ENCODE measurements at places on chromosomes 2 and 18.

DNA sequence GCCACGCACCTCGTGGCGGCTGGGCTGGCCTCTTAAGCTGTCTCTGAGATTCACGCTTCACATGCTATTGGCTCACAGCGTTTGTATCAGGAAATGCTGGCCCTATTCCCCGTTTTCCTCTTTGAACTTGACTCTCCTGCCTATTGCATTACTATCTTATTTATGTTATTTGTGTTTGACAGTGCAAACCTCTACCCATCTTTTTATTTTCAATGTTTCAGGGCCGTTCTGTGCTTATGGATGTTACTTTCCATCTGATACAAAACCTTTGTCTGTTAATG lies 149.9 kb upstream of the TWIST2 start:
- DNase-seq = no peak

DNA sequence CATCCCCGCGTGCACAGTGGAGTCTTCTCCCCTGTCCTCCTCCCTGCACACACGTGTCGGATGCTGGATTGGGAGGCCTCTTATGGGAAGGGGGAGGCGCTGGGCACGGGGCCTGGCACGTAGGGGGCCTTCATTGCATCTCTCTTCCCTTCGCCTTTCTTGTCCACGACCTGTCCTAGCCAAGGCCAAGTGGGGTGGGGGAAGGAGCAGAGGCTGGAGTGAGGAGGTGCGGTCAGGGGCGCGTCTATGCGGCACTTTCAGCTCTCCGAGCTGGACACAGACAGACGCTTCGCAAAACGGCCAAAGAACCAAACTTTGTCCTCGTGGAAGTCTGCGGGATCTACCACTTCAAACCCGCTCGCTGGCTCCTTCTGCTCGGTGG lies 13.4 kb downstream of the ALPG start:
- no peak for DNase-seq

DNA sequence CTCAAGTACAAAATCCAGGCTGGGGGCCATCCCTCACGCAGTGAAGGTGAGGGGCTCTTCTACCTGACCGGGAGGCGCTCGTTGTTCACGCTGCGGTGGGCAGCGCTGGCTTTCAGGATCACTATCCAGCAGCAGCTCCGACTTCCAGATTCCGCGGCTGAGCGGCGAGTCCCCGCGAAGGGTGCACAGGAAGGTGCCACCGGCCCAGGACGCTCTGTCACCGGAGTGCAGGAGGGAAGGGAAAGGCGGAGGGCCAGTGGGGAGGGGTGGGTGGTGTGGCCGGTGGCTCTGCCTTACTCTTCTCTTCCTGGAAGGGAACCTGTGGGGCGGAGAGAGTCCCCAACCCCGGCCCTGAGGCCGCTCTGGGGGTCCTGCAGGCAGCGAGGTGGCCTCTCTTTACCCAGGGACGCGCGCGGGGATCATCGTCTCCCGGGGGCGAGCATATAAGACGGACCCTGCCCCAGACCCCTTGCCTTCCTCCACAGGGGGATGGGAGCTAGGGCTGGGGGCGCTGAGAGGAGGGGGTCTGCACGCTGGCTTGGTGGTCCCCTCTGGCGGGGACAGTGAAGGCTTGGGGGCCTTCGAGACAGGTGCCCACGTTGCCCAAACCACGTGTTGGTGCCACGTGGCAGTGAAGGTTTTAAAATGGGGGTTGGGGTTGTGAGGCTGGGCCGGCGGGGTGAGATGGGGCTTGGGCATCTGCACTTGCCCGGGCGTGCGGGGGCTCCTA lies 26.9 kb upstream of the HS6ST1 start:
- no peak for DNase-seq

DNA sequence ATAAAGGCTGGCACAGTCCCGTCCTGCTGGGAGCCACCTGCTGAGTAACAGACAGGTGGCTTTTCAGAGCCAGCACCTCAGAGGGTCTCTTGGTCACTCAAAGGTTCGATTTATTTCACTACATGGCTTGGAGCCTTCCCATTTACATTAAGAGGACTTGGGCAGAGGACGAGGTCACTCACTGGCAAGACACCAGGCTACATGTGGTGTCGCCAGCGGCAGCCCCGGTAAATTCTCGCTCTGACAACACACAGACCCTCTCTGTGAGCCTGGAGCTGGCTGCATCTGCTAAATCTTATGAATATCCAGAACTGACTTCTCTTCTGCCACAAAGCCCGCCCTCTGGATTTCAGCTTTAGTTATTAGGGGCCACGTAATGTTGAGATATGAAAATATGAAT lies 254.7 kb downstream of the VAPA start:
- DNase-seq = no peak

GRCh38 chr2:199862788-199863187 lies 11.8 kb upstream of the FTCDNL1 start:
- no peak for DNase-seq
